ENCODE measurements at places on chromosomes 6 and 20. TPM values are rescaled to one million over a fixed set of nuclear protein-coding genes. Genes with fewer than 3 reads are reported as not detected.

The L3MBTL3 gene
- 70.3 TPM for total RNA-seq

The COL19A1 gene
- total RNA-seq = not detected

The PRPH2 gene
- total RNA-seq = 0.48 TPM

The COL10A1 gene
- total RNA-seq = not detected

The FOXP4 gene
- total RNA-seq = 7.8 TPM

The LGSN gene
- not detected for total RNA-seq

The POU5F1 gene
- not detected for total RNA-seq

The EBF4 gene
- total RNA-seq = 0.19 TPM

Data from vein endothelial cell (primary cell).